ENCODE measurements at places on chromosomes 6 and 20.
A peak's percentile ranks its signal among the peaks of the same experiment; 100 is the strongest.

DNA sequence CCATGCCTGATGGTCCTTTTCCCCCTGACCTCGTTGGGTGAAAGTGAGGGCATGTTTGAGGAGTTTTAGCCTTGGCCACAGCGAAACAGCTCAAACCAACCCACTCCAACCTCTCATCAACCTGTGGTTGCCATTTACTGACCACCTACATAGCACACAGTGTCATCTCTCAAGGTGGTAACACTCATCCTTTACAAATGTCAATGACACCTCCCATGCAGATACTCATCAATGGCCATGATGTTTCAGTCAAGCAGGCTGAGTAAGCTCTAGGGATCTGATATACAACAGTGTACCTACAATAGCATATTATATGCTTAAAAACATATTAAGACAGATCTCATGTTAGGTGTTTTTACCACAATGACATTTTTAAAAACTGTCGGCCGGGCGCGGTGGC, 9.3 kb downstream of the RRAGD start:
- ATAC-seq = no peak

DNA sequence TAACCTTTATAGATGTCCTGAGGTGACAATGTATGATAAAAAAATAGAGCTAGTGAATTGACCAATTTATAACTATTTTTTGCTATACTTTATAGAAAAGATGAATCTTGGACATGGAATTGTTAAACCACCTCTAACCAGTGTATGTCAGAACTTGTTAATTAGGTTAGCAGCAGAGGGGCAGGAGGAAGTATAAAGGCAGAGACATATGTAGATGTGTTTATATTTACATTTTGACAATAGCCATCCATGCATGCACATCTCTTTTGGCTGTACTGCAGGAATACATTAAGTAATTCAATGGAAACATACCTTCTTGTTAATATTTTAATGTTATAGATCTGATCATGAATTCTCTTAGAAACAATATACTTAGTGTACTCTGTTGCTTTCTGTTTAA, 254.6 kb upstream of the NT5E start:
- ATAC-seq = no peak

- ATAC-seq = no peak
Observed at GRCh38 chr20:21129861-21130260, 4.0 kb downstream of the KIZ start.

- ATAC-seq = no peak
Observed at GRCh38 chr6:27178407-27178730, 69.1 kb upstream of the PRSS16 start.

DNA sequence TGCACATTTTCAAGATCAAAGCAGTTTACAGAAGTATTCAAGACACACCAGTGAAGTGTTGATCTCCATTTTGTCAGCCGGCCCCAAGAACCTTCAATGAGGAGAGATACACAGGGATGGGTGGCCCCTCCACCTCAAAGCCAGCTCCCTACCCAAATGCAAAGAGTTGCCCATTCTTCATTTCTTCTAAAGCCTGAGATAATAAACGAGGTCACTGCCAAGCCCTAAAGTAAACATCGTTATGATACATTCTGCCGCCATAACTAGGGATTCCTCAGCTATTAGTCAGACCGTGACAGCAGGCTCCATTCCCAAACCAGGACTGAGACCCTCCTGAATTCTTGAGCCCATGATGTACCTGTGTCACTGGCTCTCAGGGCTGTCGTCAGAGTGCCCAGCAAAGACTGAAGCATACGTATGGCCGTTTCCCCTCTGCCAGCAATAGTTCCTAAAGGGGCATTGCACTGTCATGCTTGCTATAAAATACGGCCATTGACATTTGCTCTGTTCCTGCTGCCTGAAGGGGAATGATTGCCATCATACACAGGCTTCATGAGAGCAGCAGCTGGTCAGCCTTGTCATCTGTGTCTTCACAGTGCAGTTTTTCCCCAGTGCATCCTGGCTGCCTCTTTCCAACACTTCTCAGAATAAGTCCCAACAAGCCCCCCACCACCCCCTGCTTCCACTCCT, 41.7 kb downstream of the ISM1 start:
- ATAC-seq = no peak

- no peak for ATAC-seq
Observed at GRCh38 chr6:109236115-109237076, 141.1 kb downstream of the CEP57L1 start.

- peak; percentile 57 for ATAC-seq
Observed at GRCh38 chr20:20237093-20237959, 130.6 kb upstream of the INSM1 start.

- no peak for ATAC-seq
Observed at GRCh38 chr20:2429051-2429450, 41.5 kb downstream of the SNRPB start.

GRCh38 chr6:63572747-63573075, 431 bp downstream of the LOC128125822 start:
- peak; percentile 0 for ATAC-seq

DNA sequence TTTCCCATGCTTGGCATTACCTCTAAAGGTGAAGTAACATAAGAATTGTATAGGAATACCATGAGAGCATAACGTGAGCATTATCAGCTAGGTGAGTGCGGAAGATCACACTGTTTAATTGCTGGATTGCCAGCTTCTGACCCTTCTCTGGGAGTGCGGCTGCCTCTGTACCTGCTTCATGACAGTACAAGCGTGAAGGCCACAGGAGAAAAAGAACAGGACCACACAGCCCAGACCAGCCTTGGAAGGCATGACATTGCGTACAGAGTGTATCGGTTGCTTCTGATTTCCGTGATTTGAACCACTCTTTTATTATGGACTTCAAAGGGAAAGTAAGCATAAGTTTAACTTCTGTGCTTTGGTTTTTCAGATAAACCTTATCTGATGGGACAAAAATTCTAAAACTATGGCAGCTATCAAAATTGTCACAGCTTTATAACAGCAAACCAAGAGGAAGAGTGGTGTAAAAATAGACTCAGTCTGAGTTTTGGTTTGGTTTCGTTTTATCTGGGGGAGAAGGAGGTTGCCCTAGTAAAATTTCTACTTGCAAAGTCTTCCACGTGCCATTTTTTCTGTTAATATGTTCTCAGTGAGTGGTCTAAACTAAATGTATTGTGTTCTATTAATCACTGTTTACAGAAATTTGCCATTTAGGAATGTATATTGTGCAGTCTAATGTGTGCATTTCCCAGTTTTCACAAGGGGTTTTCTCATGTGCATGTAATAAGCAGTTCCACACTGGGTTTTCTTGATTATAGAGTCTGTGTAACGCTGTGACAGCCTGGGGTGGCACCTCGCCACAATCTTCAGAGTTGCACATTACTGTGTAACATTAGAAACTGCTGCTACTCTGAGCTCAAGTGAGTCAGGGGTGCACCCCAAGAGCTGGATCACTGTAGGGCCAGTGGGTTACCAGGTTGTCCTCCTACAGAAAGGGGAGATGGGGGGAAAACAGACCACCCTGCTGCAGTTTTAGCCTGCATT, 97.3 kb downstream of the RPP40 start:
- no peak for ATAC-seq

DNA sequence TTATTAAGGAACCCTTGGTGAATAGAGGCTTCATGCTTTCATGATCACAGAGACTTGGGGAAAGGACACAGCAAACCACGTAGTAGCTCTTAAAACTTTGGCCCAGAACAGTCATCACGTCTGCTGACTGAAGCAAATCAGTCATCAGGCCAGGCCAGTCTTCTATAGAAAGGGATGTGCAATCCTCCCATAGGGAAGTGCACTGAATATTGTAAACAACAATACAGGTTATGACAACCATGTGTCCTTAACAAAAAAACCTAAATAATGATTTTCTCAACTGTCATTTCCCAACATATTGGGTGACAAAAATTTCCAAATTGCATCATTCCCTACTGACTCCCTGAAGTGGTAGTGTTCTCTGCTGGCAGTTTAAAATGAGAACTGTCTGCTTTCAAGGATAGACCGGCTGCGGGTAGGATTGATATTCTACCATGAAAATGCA, 388.2 kb upstream of the CITED2 start:
- peak; percentile 72 for ATAC-seq

- ATAC-seq = no peak
Observed at GRCh38 chr20:42492290-42492689, 697.4 kb downstream of the PTPRT start.

DNA sequence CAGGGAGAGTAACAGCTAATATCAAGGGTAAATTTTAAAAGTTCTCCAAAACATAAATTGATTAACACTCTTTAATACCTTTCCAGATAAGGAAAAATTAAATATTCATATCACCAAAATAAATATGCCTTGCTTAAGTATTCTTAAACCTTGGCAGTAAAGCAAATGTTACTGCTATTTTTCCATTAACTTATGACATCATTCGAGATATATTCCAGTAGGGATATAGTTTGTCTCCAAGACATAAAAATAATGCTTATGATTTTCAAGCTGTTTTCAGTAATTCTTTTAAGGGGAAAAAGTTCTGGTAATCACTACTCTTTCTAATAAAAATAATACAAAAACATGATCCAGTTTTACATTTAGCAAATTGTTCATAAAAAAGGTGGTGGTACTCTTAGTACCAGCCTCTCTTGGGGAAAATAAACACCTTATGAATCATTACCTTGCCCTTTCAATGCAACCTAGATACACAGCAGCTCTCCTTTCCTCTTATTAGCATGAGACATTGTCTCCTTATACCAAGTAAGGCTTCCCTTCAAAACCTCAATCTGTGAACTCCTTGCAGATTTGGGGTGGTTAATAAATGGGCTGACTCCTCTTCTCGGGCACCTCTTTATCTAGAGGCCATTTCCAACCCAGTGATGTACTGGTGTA, 31.5 kb upstream of the LTV1 start:
- no peak for ATAC-seq

DNA sequence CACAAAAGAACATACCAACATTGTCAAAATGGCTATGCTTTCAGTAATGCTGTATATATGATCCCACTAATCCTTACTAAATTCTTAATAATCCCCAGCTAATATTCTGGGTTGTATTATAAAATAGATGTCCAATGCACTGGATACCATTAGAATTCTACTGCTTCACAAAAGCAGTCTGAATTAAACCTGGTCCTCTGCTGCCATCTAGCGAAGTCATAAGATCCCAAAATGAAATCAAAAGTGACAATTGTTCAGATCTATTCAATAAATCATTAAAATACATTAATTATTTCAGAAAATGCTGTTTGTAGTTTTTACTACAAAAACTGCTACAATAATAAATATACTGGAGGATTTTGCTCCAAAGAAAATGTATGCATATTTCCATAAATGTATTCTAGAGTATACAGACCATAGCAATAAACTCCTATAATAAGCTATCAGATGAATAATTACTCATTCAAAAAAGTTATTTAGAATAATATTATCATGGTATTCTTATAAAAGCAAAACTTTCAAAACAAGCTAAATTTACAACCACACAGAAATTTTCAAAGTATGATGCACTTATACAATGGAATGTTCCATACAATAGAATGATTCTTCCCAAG, 92.6 kb downstream of the RNGTT start:
- peak; percentile 63 for ATAC-seq

Measured in esophagus mucosa (tissue), 1 donor.